ENCODE measurements at places on chromosomes 3 and 15.

DNA sequence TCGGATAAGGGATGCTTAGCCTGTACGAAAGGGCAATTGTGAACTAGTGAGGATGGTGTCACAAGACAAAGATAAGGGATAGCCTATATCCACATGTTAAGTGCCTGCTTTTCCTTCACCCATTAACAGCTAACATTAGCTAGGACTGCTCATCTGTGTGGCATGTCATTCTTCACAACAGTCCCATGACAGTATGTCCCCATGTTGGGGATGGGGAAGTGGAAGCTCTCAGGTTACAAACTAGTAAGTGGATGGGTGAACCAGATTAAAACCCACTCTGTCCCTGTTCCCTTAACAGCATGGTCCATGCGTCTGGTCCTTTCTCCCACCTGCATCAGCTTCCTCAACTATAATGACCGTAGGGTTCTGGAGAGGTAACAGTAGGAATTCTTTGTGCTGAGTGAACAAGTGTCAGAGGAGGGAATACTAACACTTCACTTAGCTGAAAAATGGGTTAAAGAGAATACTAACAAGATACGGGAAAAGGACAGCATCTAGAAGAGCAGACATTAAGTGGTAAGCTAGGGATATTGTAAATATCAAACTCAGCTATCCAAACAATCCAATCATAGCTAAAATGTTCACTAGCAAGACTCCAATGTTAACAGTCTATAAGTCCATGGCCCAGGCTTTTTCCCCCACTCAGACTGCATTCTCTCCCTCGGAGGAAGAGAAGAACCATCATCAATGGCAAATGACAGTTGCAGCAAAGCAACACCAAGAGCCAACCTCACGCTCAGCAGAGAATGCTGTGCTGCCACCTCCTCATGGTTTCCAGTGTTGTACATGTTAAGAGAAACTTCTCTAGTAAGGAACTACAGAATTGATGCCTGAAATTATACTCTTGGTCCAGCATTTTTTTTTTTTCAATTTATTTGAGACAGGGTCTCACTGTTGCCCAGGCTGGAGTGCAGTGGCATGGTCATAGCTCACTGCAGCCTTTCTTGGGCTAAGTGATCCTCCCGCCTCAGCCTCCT is 5.0 kb downstream of the RPLP1 start:
- no peak for DNase-seq

GRCh38 chr3:78855190-78855589 is 912.6 kb downstream of the ROBO1 start:
- no peak for DNase-seq

GRCh38 chr3:5294356-5294755 is 106.8 kb downstream of the EDEM1 start:
- no peak for DNase-seq

- DNase-seq: no peak
Observed at GRCh38 chr3:143241481-143241951, 121.9 kb downstream of the CHST2 start.

- DNase-seq: no peak
Observed at GRCh38 chr15:63422891-63423590, 41.4 kb upstream of the CA12 start.

DNA sequence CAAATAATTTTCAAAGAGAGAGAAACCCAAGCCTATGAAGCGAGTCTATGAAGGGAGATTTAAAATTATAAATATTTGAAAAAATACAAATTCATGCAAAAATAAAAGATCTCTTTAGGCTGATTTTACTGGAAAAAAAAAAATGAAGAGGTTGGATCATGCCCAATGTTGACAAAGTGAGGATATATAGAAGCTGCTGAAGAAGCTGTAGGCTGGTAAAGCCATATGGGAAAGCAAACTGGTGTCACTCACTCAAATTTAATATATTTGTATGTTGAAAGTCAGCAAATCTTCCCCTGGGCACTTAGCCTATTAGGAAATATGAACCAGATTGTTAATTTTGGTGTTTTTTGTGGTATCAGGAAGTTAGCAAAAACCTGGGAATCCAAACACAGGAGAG is 61.8 kb upstream of the BCHE start:
- no peak for DNase-seq

All from GF-D8 (cell line).